ENCODE measurements at places on chromosomes 4 and X. TPM values are rescaled to one million over a fixed set of nuclear protein-coding genes. Genes with fewer than 3 reads are reported as not detected.

Gene USP11
- 16.0 TPM for total RNA-seq

Gene SHOX
- total RNA-seq = not detected

Gene F8A3
- total RNA-seq = not detected

Gene SPOCK3
- total RNA-seq = not detected

Gene KLB
- total RNA-seq = not detected

Gene TAF7L
- total RNA-seq = 5.0 TPM

Gene PALLD
- 46.8 TPM for total RNA-seq

Gene CFAP99
- not detected for total RNA-seq

Gene FGB
- total RNA-seq = not detected

Gene GRPR
- 0.20 TPM for total RNA-seq

Gene ZFYVE28
- total RNA-seq = 1.5 TPM

Gene SYNPO2
- 0.46 TPM for total RNA-seq

Gene PLS3
- 112 TPM for total RNA-seq

Gene SRPX2
- total RNA-seq = 12.0 TPM

Gene ADH7
- total RNA-seq = not detected

Gene PDLIM3
- total RNA-seq = not detected

Gene LDB2
- total RNA-seq = 18.7 TPM

Gene HSFX1
- total RNA-seq = not detected

Gene HDX
- total RNA-seq = 0.86 TPM

Gene CFI
- not detected for total RNA-seq

Gene CLGN
- 18.1 TPM for total RNA-seq

Gene RIBC1
- not detected for total RNA-seq

Gene MSANTD1
- not detected for total RNA-seq

Gene BMPR1B
- total RNA-seq = not detected

Gene TMPRSS11F
- not detected for total RNA-seq

Gene PTCHD1
- 0.12 TPM for total RNA-seq

Gene SLC2A9
- not detected for total RNA-seq

Gene OTUD6A
- not detected for total RNA-seq

Gene EXOC1
- total RNA-seq = 16.0 TPM

Gene DNAJB14
- 14.4 TPM for total RNA-seq

Gene AMBN
- not detected for total RNA-seq

Gene HSFX3
- total RNA-seq = not detected

Gene THOC2
- total RNA-seq = 29.8 TPM

Gene FRMD7
- total RNA-seq = not detected

Gene PRRG1
- 13.2 TPM for total RNA-seq

Gene LRCH2
- total RNA-seq = 0.46 TPM

Gene EFNB1
- 49.6 TPM for total RNA-seq

Gene PAGE1
- not detected for total RNA-seq

Gene TRIM2
- total RNA-seq = 7.0 TPM

Gene TLR6
- total RNA-seq = not detected

Gene SSX2
- total RNA-seq = not detected

Gene MAGEA10
- total RNA-seq = not detected

Gene ENOX2
- total RNA-seq = 9.1 TPM

Gene FGFBP1
- total RNA-seq = not detected

Gene CT45A2
- total RNA-seq = not detected

Gene BST1
- total RNA-seq = 3.3 TPM

Gene SMIM14
- total RNA-seq = 19.0 TPM

Gene PF4V1
- total RNA-seq = not detected

Gene SPANXD
- not detected for total RNA-seq

Gene ZNF595
- 2.5 TPM for total RNA-seq

Gene KCNE5
- 0.53 TPM for total RNA-seq

Gene ASB5
- 3.6 TPM for total RNA-seq
